ENCODE measurements at places on chromosomes 1 and 21. TPM values are rescaled to one million over a fixed set of nuclear protein-coding genes. Genes with fewer than 3 reads are reported as not detected.

C1orf94 gene
- not detected for polyA plus RNA-seq

NBPF26 gene
- polyA plus RNA-seq: 4.3 TPM

DNA sequence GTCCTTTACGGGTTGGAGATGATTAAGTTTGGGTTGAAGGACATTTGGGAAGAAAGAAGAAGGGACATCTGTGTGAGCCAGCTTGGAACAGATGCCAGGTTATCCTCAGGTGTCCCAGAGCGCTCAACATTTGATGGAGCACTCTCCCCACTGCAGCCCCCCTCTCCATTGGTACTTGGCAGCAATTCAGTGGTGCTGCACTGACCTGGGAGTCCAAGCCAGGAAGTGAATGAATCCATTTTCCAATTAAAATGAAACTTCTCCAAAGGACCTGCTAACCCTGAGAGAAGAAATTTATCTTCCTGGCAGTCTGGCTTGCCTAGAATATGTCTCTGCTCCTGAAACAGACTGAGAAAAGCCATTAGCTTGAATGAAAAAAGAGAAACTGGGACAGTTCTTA lies 67.1 kb downstream of the FGGY start:
- no peak for DNase-seq

CD48 gene
- polyA plus RNA-seq: 200 TPM

FBXO2 gene
- polyA plus RNA-seq: 5.4 TPM

GRCh38 chr1:165456861-165457260 lies 11.9 kb upstream of the RXRG start:
- DNase-seq: no peak

All from naive thymus-derived CD8-positive, alpha-beta T cell (primary cell).